ENCODE measurements at places on chromosomes 6 and 20. TPM values are rescaled to one million over a fixed set of nuclear protein-coding genes. Genes with fewer than 3 reads are reported as not detected.

Gene GMEB2
- total RNA-seq = 9.5 TPM

Gene RSPH9
- total RNA-seq = 0.09 TPM

Gene DEFB132
- 2.4 TPM for total RNA-seq

Gene MYB
- 0.56 TPM for total RNA-seq

Gene POPDC3
- total RNA-seq = 3.0 TPM

Gene FAM83C
- total RNA-seq = 0.09 TPM

Gene GRM1
- not detected for total RNA-seq

Gene CRISP2
- total RNA-seq = not detected

Gene TMEM151B
- 0.19 TPM for total RNA-seq

Gene FRK
- 1.1 TPM for total RNA-seq

Gene OPRM1
- total RNA-seq = not detected

Gene FAM217A
- not detected for total RNA-seq

Gene OR2B6
- total RNA-seq = not detected

Gene NRSN1
- total RNA-seq = not detected

Measured in omental fat pad (tissue), 4 donors.